Forelimb muscle (tissue), 1 donor: ENCODE measurements at places on chromosomes 13 and 19. TPM values are rescaled to one million over a fixed set of nuclear protein-coding genes. Genes with fewer than 3 reads are reported as not detected.

The TEKTIP1 gene
- polyA plus RNA-seq: 4.5 TPM

GRCh38 chr13:30148171-30148754, 159.1 kb downstream of the KATNAL1 start:
- no peak for DNase-seq

GRCh38 chr13:101545521-101545920, 93.0 kb downstream of the ITGBL1 start:
- DNase-seq: no peak

The ZNF723 gene
- polyA plus RNA-seq: not detected

DNA sequence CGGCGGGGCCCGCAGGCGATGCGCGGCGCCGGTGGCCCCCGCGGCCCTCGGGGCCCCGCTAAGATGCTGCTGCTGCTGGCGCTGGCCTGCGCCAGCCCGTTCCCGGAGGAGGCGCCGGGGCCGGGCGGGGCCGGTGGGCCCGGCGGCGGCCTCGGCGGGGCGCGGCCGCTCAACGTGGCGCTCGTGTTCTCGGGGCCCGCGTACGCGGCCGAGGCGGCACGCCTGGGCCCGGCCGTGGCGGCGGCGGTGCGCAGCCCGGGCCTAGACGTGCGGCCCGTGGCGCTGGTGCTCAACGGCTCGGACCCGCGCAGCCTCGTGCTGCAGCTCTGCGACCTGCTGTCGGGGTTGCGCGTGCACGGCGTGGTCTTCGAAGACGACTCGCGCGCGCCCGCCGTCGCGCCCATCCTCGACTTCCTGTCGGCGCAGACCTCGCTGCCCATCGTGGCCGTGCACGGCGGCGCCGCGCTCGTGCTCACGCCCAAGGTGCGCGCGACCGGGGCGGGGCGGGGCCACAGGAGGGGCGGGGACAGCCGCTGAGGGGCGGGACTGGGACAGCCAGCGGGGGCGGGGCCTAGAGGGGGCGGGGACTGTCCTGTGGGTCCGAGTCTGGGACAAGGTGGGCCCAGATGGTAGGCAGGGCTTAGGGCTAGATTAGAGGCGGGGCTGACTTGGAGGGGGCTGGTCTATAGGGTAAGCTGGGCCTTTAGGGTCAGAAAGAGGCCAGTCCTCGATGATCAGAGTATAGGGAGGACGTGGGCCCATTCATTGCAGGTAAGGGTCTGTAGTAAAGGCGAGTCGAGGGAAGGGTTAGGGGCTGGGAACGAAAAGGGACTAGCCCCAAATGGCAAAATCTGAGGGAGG, 5.1 kb downstream of the GRIN2D start:
- peak; percentile 38 for DNase-seq

The NLRP13 gene
- polyA plus RNA-seq: not detected

GRCh38 chr19:34975056-34975455, 11.0 kb upstream of the ZNF792 start:
- no peak for DNase-seq
